Effector CD4-positive, alpha-beta T cell (primary cell): ENCODE measurements at places on chromosomes 11 and 22.

GRCh38 chr22:46657996-46658947, 38.1 kb downstream of the GRAMD4 start:
- no peak for DNase-seq

GRCh38 chr11:106988151-106989077, 29.9 kb downstream of the GUCY1A2 start:
- DNase-seq: no peak

DNA sequence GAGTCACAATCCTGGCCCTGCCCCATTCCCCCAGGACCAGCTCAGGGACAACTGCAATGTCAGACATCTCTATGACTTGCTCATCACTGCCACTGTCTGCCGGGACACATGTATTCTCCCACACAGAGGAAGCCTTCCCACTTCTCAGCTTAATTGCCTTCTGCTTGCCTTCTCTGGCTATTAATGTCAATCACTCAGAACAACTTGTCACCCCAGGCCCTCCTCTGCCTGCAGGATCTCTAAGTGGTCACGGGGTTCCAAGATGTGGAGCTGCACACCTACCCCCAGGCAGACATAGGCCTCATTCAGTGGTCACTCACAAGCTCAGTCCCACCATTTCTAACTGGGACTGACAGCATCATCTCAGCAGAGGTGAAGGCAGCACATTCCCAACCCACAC, 15.1 kb downstream of the PLEKHA7 start:
- no peak for DNase-seq

DNA sequence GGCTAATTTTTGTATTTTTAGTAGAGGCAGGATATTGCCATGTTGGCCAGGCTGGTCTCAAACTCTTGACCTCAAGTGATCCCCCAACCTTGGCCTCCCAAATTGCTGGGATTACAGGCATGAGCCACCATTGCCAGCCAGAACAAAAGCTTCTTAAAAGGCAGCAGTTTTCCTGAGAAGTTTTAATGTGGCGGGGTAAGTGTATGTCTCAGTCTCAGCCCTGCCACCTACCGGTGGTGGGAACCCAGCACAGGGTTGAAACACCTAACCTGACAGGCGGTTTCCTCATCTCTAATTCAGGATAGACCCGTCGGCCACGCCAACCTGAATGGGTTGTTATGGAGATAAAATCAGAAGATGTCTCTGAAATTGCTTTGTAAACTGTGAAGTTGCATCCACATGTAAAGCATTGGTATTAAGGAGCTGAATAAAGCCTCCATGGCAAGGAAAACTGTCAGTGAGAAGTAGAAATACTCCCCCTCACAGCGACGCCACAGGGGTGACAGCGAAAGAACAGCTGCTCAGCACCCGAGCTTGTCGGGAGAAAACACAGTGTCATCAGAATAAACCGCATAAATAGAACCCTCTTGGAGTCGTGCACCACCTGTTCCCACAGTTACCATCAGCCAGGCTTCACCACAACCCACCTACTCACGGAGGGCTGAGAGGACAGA, 165.9 kb upstream of the NCAM1 start:
- no peak for DNase-seq

GRCh38 chr22:23217171-23218052, 37.1 kb downstream of the BCR start:
- DNase-seq: no peak

GRCh38 chr11:848380-848931, 5.8 kb downstream of the TSPAN4 start:
- DNase-seq: peak; percentile 55

DNA sequence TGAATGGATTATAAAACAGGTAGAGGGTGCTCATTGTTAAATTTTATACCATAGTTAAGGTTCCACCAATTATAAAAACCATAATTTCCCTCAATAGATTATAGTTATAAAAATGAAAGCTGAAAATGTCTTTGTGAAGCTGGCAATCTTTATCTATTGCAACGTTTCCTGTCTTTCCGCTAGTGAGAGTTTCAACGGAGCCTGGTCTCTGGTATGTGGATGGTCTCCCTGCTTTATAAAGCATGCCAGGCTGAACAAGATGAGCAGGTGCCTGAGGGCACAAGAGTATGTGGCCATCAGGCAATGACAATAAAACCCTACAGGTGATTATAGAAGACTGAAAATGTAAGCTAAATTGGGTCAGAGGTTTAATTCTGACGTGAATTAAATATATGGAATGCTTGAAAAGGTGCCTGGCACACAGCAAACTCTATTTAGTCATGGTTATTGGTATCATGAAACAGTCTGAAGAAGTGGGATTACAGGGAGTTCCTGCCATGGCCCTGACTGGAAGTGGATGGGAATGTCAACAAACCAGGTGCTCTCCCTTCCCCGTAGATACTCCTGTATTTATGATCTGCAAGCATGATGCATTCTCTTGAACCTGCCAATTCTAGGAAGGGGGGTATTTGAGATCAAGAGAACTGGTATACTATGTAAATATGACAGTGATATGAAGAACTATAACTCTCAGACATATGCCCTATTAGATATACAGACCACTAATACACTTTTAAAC, 115.7 kb downstream of the ENTHD1 start:
- DNase-seq: no peak

DNA sequence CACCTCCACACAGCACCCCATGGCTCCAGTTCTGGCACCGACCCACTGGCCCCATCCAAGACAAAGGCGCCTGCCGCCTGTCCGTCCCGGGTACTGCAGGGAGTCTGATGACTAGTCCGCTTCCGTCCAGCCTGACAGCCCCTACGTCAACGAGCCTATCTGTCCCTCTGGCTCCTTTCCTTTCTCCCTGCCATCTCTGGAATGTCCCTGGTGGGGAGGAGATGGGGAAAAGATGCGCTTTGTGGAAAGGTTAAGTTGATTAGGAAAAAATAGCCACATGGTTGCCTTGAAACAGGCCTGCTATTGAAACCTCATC, 10.4 kb downstream of the PDGFB start:
- no peak for DNase-seq
